Left lobe of liver (tissue), 2 donors: ENCODE measurements at places on chromosomes 1 and 21.

DNA sequence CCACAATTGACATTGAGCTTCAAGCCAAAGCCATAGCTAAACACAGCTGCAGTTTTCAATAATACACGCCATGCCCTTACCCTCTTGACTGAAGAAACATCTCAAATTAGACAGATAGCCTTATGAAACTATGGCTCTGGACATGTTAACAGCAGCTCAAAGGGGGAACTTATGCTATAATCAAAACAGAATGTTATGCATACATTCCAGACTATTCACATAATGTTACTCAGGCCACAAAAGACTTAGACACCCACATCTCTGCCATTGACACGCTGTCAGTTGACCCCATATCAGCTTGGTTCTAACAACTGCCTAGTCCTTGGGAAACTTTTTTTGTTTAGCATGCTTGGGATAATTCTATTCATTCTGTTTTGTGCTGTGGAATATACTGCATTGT is 2.3 kb upstream of the NENF start:
- DNase-seq: no peak

- no peak for DNase-seq
Observed at GRCh38 chr1:94936861-94937620, 10.1 kb upstream of the CNN3 start.

GRCh38 chr21:37430184-37430821 is 63.7 kb downstream of the DYRK1A start:
- DNase-seq: peak; percentile 85

DNA sequence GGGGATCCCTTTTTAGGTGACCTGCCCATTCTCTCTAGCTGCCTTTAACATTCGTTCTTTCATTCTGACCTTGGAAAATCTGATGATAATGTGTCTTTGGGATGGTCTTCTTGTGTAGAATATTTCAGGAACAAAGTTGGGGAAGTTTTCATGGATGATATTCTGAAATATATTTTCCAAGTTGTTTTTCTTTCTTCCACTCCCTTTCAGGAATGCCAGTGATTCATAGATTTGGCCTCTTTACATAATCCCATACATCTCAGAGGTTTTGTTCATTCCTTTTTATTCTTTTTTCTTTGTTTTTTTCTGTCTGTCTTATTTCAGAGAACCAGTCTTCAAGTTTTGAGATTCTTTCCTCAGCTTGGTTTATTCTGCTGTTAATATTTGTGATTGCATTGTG is 13.9 kb upstream of the SCMH1 start:
- no peak for DNase-seq

DNA sequence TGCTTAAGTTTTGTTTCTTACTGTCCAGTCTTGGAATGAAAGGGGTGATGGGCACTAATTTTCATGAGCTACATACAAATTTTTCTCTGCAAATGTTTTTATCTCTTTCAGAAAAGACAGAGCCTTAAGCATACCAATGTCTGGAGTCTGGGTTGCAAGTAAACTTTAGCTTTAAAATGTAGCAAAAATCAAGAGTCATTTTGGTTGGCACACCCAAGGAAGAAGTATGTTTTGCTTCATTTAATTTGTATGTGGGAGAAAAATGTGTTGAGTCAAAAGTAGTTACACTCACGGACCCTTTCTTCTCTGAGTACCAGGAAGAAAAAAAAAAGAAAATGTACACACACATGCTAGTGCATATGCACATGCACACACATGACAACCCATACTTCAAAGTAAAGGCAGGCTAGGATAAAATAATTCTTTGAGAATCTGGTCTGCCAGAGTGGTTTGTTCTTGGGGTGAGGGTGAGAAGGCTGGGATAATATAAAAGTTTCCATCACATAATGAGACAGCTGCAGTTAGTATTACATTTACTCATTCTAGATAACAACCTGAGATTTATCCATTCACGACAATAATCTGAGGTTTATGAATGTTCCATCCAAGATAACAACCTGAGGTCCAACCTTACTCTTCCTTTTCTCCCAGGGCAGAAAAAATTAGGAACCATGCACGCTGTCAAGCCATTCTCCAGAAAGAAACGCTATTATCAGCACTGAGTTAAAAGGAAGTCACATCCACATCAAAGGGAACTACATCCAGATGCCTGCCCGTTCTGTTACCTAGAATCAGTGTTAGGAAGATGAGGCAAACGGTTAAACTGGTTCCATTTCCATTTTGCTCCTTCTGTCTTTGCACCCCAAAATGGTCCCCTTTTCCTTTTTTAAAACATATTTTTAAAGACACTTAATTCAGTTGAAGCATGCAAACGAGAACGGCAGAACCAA is 9.3 kb downstream of the DPYD start:
- no peak for DNase-seq

DNA sequence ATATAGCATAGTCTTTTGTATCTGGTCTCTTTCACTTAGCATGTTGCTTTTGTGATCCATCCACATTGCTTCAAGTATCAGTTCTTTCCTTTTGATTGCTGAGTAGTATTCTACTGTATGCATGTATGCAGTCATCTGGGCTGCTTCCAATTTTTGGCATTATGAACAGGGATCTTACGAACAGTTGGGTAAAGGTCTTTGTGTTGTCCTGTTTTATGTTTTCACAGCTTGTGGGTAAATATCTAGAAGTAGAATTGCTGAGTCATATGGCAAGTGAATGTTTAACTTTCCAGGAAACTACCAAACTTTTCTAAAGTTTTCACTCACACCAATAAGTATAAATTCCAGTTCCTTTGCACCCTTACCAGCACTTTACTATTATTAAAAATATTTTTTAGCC is 60.9 kb downstream of the LHX4 start:
- DNase-seq: no peak

DNA sequence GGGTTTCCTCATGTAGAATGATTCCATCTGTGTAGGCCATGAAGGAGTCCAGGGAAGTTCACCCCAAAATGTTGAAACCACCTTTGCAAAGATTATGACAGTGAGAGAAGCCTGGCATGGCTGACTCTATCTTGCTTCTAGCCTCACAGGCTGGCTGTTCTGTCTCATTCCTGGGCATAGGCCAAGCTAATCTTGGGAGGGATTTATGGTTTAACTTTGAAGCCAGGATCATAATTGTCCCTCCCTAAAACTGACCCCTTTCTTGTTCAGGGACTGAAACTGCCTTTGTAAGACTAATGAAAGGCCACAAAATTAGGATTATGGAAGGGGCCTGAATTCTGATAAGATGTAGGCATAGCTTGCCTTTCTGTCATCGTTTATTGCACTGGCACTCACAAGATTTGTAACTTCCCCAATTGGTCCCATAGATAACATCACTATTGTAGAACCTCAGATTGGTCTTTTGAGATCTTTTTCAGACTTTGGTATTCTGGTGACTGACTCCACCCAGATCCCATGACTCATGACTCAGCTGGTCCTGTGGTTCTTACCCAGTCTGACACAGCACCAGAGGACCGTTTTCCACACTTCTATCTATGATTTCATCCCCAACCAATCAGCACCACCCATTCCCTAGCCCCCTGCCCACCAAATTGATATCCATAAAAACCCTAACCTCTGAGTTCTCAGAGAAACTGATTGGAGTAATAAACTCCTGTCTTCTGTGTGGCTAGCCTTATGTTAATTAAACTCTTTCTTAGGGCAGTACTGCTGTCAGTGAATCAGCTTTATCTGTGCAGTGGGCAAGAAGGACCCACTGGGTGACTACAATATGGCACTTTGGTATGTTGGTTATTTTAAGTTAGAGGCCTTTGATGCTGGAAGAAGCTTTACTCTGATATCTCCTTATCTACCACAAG is 13.6 kb upstream of the LAMTOR5 start:
- no peak for DNase-seq

DNA sequence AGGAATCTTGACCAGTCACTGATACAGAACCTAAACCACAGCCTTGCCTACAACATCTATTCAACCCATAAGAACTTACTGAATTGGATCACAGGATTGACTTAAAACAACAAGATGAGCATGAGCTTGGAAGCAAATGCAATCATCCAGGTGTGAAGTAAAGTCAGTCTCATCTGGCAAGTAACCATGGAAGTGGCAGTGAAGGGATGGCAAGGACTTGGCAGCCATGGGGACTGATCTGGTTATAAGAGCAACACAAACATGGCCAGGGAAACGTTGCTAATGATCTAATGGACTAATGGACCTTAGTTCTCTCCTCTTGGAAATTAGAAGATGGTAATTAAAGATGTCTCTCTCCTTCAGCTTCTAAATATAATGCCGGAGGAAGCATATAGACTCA is 133.1 kb downstream of the VAV3 start:
- DNase-seq: no peak

DNA sequence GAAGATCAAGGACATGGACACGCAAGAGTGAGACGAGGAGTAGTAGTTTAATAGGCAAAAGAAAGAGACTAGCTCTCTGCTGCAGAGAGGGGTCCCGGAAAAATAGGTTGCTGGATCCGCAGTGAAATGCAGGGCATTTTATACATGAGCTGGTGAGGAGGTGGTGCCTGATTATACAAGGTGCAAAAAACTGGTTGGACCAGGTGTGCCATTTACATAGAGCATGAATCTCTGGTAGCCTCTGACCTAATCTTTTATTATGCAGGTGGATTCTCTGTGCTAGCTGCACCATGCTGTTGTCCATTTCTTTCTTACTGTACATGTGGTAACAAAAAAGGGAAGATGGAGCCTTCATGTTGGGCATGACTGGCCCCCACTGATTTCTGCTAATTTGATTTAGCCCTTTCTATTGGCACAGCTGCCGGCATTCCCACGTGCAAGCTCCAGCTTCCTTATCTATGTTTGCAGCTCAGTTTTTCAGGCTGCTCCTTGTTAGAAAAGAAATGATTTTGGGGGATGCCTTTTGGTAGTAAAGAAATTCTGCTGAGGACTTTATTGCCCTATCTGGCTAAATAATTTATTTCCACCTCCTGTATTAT is 548.1 kb downstream of the BRINP3 start:
- DNase-seq: no peak

- peak; percentile 50 for DNase-seq
Observed at GRCh38 chr1:65483993-65484754, 63.7 kb downstream of the LEPR start.

GRCh38 chr21:45592208-45592619 is 50.0 kb upstream of the SLC19A1 start:
- DNase-seq: no peak

GRCh38 chr1:164588516-164589341 is 29.7 kb downstream of the PBX1 start:
- DNase-seq: peak; percentile 56

DNA sequence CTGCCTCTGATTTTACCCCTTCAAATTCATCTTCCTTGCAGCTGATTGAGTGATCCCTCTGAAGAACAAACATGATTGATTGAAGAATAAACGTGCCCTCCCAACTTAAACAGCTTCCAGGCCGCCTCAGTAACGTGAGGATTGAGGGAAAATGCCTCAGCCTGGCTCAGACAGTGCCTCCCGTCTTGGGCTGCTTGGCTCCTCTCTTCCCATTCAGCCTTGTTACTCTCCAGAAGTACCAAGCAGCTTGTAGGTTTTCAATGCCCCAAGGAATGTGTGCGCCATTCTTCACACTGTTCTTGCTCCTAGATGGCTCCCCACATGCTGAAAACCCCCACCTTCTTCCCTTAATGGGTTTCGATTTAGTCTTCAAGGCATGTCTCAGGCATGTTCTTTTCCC is 51.8 kb downstream of the ST6GALNAC5 start:
- DNase-seq: no peak

DNA sequence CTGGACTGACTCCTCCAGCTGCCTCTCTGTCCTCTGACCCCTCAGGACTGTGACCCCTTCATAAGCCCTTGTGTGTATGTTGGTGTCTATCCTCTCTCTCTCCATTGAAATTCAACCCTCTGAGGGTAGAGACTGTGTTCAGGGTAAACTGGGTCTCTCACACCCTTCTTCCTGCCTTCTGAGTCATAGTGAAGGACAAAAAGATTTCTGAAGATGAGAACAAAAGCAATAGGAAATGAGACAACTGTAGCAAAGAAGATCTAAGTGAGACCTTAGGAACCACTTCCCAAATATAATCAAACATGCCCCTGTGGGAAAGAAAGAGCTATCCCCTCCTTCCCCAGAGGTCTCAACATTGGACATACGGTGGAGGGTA is 16.9 kb downstream of the NUAK2 start:
- no peak for DNase-seq

GRCh38 chr1:1461721-1462317 is 9.7 kb upstream of the ATAD3B start:
- DNase-seq: no peak

DNA sequence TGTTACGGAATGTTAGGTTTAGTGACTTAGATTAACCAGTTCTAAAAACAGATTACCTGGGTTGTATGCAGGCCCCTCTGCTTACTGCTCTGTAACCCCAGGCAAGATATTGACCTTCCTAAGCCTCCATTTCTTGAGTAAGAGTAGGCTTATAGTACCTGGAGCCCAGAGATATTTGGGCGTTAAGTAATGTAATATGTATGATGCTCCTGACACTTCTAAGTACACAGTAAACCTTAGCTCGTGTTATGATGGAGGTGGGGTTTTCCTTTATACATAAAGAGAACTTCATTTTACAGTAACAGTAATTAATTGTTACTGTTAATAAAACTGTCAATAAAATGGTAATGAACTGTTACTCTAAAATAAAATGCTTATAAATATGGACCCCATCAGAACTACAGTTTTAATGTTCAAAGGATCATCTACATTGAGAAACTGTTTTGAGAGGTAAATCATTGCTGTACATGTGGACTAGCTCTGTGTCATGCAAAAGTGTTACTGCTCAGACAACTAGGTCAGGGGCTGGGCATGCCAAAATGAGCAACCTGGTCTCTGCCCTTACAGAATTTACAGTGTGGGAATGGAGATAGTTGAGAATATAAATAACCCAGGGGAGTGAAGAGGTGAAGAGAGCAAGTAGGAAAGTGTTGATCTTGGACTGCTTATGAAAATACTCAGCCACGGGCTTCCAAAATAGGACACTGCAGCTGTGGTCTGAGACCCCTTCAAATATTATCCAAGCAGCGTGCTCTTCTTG is 26.6 kb downstream of the LRRC8C start:
- DNase-seq: no peak

GRCh38 chr21:33852485-33852884 is 63.1 kb downstream of the ATP5PO start:
- DNase-seq: no peak

DNA sequence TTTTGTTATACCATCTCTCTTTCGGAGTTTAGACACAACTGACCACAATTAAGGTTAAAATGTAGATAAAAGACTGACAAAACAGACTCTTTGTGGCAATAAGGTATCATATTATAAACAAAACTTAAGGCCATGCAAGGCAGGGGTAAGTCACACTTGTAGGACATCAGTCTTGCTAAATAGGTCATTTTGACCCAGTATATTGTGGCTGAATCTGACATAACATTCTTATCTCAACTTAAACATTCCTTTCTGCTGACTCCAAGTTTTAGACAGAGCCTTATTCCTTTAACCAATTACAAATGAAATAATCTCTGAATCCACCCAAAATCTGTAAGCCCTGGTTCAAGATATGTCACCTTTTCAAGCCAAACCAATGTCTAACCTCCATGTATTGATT is 733.4 kb upstream of the B3GALT2 start:
- no peak for DNase-seq

GRCh38 chr1:26358411-26359384 is 4.8 kb upstream of the CRYBG2 start:
- DNase-seq: no peak

GRCh38 chr1:198873696-198874230 is 234.9 kb downstream of the PTPRC start:
- no peak for DNase-seq

- DNase-seq: no peak
Observed at GRCh38 chr1:72197786-72198185, 84.6 kb downstream of the NEGR1 start.

GRCh38 chr1:156725683-156726280 is 2.5 kb upstream of the METTL25B start:
- peak; percentile 88 for DNase-seq
